ENCODE measurements at places on chromosomes 4 and X.

GRCh38 chrX:132114607-132115006 lies 13.2 kb downstream of the FRMD7 start:
- DNase-seq = no peak

- DNase-seq = no peak
Measured at GRCh38 chr4:147987252-147987651, 255.4 kb downstream of the ARHGAP10 start.

GRCh38 chrX:14015941-14016340 lies 13.8 kb downstream of the GEMIN8 start:
- DNase-seq = no peak

GRCh38 chr4:138982754-138983153 lies 32.8 kb upstream of the NOCT start:
- DNase-seq = no peak

- DNase-seq = no peak
Measured at GRCh38 chr4:67568820-67569219, 10.3 kb downstream of the STAP1 start.

Data from amniotic stem cell (primary cell).